ENCODE measurements at places on chromosomes 16 and 17.

DNA sequence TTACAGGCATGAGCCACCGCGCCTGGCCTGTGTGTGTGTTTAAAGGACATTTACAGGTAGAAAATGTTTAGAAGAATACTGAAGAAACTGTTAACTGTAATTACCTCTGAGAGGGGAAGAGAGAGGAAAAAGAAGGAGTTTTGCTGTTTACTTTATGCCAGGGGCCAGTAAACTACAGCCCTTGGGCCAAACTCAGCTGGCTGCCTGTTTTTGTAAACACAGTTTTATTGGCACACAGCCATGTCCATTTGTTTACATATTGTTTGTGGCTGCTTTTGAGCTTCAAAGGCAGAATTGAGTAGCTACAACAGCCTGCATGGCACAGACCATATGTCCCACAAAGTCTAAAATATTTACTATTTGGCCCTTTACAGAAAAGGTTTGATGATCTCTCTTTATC is 76.4 kb downstream of the GPR139 start:
- DNase-seq = no peak

DNA sequence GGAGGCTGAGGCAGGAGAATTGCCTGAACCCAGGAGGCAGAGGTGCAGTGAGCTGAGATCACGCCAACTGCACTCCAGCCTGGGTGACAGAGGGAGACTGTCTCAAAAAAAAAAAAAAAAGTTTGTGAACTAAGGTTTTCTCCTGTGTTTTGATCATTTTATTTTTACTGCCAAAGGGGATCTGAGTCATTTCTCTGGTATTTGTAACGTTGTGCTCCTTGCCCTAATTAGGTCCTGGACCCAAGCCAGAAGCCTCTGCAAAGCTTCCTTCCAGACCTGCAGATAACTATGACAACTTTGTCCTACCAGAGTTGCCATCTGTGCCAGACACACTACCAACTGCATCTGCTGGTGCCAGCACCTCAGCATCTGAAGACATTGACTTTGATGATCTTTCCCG is 32.1 kb downstream of the IST1 start:
- DNase-seq = no peak

DNA sequence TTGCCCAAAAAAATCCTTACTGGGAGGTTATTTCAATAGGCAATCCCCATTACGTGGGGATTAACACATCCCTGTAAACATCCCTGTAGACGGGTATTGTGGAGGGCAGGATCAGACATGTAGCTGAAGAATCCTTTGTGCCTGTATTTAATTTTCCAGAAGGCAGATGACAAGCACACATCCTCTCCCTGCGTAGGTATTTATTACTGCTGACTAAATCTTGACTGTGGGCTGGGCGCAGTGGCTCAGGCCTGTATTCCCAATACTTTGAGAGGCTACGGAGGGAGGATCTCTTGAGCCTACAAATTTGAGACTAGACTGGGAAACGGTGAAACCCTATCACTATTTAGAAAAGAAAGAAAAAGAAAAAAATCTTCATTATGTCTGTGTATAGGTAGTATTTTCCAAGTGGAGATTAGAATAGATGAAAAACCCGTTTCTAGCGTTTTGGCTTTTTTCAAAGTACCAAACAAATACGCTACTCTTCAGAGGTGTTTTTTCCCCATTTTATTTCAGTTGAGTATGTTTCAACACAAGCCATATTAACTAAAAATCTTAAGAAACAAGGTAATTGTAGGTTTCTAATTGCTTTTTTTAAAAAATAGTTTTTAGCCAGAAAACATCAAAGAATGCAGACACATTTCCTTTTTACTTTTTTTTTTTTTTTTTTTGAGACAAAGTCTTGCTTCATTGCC is 1.5 kb upstream of the MARF1 start:
- no peak for DNase-seq

GRCh38 chr17:41982026-41982760 is 15.6 kb downstream of the CNP start:
- no peak for DNase-seq

- no peak for DNase-seq
These were observed 605.5 kb upstream of the SALL1 start for GRCh38 chr16:51756447-51757123.

- DNase-seq = no peak
These were observed 15.4 kb downstream of the NAA60 start for GRCh38 chr16:3458852-3459361.

- no peak for DNase-seq
These were observed 10.1 kb downstream of the KSR1 start for GRCh38 chr17:27466376-27466742.

All from activated T-cell treated with anti-CD3 and anti-CD28 coated beads for 4 hours (primary cell).